ENCODE measurements at places on chromosomes 6 and 20.

- DNase-seq: no peak
These were observed 14.4 kb upstream of the RNF24 start for GRCh38 chr20:4029505-4030467.

DNA sequence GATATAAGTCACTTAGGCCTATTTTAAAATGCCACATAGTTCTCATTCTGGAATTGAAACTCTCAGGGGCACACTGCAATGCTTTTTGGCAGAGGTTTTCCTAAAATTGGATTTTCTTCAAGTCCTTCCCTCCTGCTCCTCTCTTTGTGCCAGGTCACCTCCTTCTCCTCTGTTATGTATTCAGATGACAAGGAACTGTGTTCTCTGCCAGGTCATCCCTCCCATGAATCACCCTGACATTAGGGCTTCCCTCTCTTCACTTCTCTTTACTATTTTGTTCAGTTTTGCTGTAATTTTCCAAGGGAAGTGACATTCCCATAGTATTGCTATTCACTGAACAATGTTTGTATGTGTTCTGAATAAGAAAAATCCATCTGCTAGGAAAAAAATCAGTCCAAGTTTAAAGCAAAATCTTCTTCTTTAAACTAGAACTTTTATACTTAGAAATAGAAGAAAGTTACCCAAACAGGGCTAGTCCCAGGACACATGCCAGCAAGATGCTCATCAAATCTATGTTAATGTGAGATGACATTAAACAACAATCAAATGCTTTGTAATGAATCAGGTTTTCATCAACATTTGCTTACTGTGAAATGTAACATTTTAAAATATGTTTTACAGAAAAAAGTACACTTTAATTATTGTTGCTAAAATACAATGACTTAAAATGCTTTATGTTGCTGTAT, 461.1 kb downstream of the MMUT start:
- no peak for DNase-seq

DNA sequence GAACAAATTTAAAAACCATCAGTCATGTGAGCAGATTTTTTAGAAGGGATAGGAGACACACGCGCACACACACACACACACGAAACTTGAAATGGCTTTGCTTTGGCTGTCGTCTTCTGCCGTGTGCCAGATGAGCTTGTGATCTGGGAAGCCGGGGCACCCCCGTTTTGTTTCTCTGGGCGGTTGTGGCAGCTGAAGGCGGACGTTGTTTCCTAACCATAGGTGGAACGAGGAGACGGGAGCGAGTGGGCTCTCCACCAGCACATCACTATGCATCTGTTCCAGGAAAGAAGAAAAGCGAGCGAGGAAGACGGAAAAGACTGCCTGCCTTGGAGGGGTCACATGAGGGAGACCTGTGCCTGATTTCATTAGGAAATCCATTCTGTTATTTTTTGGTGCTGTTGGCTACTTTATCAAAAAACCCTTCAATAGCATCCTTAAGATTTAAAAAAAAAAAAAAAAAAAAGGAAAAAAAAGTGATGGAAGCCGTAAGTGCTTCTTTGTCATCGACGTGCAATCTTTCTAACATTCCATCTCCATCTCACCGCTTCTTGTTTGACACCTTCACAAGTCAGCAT, 142.1 kb downstream of the DTNBP1 start:
- DNase-seq: no peak

- no peak for DNase-seq
These were observed 10.2 kb upstream of the DEFB125 start for GRCh38 chr20:77231-77630.

GRCh38 chr20:50304923-50305635, 114.4 kb downstream of the CEBPB start:
- DNase-seq: no peak

- no peak for DNase-seq
These were observed 114.3 kb upstream of the MAFB start for GRCh38 chr20:40803381-40803780.

DNA sequence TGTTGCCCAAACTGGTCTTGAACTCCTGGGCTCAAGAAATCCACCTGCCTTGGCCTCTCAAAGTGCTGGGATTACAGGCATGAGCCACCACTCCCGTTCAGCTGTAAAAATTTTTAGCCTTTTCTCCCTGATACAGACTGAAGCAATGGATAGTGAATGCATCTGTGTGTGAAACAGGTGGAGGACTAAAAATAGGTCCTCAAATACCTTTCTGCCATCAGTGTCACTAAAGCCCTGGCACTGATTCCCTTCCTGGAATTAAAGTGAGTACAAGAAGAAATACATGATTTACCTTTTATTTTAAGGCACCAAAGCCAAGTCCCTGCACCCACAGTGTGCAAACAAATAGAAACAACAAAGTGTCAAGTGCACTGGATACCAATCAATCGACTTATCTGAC, 25.1 kb downstream of the TULP4 start:
- DNase-seq: no peak

- no peak for DNase-seq
These were observed 13.4 kb upstream of the TNFAIP3 start for GRCh38 chr6:137853569-137854213.

DNA sequence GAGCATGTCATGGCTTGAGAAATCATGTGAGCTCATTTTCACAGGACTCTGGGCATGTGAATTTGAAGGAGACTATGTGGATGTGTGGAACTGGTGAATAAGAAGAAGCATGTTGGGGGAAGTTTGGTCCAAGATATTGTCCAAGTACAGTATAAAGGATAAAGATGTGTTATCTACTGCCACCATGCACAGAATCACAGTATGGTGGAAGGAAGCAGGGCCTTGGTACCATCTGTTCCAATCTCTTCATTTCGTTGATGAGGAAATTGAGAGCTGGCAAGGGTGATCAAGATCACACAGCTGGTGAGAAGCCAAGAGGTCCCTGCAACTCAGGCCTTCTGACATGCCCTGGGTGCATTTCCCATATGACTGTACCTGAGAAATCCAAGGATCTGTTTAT, 31.5 kb upstream of the RIPOR2 start:
- no peak for DNase-seq

DNA sequence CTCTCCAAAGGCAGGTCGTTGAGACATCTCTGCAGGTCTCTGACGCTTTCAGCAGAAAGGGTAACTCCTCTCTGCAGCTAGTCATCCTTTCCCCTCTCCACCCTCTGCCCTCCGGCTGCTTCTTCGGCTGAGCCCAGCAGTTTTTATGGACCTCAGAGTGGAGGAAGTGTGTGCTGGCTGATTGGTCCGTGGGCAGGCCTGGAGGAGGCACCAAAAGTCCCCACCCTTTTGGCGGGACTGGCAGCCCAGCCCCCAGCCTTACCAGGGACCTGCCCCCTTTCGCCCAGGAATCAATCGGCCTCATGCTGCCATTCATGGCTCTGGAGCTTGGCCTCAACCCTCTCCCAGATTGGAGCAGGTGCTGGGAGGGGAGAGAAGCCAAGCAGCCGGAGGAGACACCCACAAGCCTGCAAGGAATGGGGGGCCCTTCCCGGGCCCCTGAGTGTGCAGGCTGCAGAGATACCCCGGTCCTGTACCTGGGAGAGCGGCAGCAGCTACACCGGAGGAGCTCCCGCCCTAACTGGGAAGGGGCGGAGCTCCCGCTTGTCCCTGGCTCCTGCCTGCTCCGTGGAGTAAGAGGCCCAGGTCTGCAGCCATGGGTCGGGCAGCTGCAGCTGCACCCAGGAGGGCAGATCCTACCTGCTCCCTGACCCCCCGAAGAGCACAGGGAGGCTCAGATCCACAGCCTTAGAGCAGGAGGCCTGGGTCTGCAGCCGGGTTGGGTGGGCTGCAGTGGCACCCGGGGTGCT, 170.3 kb upstream of the SOX4 start:
- DNase-seq: no peak

- peak; percentile 94 for DNase-seq
These were observed 764 bp upstream of the SNAP25 start for GRCh38 chr20:10217721-10218410.

DNA sequence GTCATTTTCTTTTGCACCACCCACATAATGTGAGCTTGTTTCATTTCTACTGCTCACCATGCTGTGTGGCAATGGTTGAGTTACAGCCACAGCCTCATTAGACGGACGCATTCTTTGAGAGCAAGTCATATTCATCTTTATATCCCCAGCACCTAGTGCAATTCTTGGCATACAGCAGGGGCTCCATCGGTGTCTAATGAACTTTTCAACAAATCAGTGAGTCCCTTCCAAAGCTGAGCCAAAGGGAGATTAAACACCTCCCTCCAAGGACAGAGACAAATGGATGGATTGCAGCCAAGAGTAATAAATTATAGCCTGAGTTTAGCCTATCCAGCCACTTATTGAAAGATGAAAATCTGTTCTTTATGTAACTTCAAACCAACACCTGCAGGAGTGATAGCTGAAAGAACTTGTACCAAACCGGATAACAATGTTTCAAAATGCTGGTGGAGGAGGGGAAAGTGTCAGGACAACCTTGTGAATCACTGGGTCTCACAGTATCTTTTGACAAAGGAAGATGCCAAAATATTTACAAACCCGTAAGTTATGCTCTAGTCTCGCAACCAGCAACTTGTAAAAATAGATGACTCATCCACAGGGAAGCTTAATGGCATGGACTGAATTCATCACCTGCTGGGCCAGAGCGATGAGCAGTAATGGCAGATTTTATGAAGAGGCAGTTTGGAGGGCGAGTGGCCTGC, 139.0 kb downstream of the PXDC1 start:
- DNase-seq: peak; percentile 69

All from A549 (cell line).